ENCODE measurements at places on chromosomes 6 and 20.

- no peak for DNase-seq
These were observed 19.2 kb upstream of the TSPYL1 start for GRCh38 chr6:116298973-116299372.

- DNase-seq: no peak
These were observed 451.5 kb upstream of the CITED2 start for GRCh38 chr6:139825935-139826374.

GRCh38 chr6:324729-325125, 32.4 kb downstream of the DUSP22 start:
- DNase-seq: no peak

- DNase-seq: no peak
These were observed 331.8 kb downstream of the HACE1 start for GRCh38 chr6:104527761-104528415.

GRCh38 chr6:152351742-152352141, 285.4 kb downstream of the SYNE1 start:
- no peak for DNase-seq

- no peak for DNase-seq
These were observed 91.7 kb upstream of the NFATC2 start for GRCh38 chr20:51634257-51634656.

DNA sequence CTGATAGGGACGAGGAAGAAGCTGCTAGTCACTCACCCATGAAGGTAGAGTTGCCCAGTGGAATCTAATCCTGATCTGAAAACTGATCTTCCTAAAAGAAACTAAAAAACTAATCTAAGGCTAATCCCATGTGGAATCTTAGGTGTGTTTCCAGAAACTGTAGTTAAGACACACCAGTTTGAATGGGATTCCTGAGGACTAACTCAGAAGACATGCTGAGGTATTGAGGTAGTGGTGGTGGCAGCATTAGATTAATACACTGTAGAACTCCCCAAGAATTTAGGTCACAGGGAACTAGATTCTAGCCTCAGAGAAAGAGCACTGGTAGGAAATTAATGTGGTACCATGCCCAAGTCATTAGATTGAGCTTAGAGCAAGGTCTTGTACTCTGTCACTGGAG, 19.6 kb upstream of the AKAP7 start:
- no peak for DNase-seq

DNA sequence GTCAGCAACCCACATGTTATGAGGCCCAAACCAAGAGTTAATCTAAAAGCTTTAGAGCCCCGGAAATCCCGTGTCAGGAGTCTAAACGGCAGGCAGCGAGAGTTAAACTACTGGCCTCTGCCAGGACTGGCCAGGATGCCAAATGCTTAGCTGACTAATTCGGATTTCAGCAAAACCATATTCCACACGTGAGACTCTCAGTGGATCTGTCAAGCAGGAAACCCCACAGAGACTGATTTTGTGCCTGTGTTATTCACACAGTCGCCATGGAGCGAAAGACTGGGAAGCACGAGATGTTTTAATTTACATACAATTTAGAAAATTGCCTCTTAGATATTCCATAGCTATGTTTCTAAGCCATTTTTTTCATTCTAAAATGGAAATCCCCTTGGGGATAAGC, 152.9 kb downstream of the RNASET2 start:
- DNase-seq: no peak

DNA sequence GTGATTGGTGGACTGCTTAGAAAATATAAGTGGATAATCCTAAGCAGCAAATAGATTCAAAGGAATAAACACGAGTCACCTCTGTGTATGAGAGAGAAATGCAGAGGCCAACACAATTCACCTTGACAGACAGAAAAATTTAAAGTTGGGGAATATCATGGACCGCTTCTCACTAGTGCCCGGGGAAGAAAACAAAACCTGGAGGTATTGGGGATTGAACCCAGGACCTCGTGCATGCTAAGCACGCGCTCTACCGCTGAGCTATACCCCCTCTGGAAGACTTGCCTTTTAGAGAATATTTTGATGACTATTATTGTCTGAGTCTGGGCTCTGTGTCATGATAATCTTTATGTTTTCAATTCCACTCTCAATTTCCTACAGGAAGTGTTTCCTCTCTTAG, 111.9 kb downstream of the TRIM27 start:
- no peak for DNase-seq

GRCh38 chr6:132708771-132709170, 5.1 kb downstream of the VNN1 start:
- no peak for DNase-seq

- no peak for DNase-seq
These were observed 157.3 kb downstream of the PHF3 start for GRCh38 chr6:63792736-63793464.

DNA sequence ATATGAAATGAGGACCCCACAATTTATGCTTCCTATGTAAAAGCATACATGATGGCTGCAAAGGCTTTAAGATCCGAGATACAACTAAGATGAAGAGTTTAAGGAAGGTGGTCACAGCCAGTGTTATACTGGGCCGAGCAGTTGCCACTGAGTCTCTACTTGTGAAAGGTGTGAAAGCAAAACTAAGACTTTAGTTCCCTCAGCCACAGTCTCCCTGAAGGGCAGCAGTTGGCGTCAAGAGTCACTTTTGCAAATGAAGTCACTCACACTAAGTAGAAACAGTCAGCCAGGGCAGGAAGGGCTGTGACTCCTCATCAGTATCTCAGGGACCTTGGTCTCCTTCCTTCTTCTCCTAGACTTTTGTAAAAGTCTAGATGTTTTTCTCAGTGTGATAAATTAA, 191.6 kb upstream of the MCHR2 start:
- no peak for DNase-seq

- DNase-seq: no peak
These were observed 764.0 kb upstream of the CITED2 start for GRCh38 chr6:140138311-140139010.
